ENCODE measurements at places on chromosomes 13 and 19.

- peak; percentile 51 for DNase-seq
Observed at GRCh38 chr19:41597600-41598041, 21.7 kb downstream of the CEACAM21 start.

GRCh38 chr19:55504981-55505380 is 16.7 kb downstream of the SSC5D start:
- DNase-seq, result no peak

DNA sequence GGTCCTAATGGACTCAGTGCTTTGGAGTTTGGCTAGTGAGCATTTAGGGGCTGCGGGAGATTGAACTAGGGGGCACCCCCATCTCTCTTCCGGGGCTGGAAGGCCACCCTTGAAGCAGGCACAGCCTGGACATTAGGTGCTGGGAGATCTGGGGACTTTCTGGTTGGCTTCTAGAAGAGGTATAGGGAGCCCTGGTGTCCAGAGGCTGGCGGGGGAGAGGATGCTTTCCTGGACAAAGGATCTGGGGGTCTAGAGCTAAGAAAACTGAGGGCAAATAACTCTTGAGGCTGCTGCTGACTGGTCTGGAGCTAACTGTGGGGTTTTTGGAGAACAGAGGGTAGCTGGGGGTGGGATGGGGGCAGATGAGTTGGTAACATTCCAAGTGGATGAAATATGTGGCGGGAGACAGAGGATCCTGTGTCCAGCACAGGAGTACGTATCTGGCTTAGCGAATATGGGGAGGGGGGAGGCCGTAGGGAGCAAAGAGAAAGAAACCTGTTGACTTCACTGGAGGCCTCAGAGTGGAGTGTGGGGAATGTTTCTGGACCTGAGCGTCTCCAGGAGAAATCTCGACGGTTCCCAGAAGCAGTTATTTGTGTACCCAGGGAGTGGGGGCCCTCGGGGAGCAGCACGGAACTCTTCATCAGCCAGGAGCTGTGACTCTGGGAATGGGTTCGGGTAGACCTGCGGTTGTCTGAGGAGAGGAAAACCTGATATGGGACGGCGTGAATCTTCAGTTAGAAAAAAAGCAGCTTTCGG is 1.4 kb downstream of the HNRNPUL1 start:
- peak; percentile 28 for DNase-seq

- DNase-seq, result peak; percentile 75
Observed at GRCh38 chr19:44748426-44749254, at the start of gene BCL3. Gene BCL3 (plus strand): TSS chr19:44748708. CDS start chr19:44748791, 83 bp downstream.

DNA sequence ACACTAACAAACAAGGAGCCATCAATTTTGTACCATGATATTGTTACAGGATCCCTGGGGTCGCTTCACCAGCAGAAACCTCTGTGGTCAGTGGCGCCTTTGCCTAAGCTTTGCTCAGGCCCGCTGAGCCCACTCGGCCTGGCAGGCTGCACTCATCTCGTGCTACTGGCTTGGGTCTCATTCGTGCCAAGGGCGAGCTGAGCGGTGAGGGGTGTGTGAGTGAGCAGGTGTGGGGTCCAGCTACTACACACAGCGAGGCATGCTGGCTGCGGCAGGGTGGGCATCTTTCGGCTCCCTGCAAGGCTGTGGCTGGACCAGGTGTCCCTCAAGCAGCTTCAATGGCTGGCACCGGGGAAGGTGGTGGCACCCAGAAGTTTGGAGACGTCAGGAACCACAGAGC is 19.1 kb downstream of the CPB2 start:
- no peak for DNase-seq

DNA sequence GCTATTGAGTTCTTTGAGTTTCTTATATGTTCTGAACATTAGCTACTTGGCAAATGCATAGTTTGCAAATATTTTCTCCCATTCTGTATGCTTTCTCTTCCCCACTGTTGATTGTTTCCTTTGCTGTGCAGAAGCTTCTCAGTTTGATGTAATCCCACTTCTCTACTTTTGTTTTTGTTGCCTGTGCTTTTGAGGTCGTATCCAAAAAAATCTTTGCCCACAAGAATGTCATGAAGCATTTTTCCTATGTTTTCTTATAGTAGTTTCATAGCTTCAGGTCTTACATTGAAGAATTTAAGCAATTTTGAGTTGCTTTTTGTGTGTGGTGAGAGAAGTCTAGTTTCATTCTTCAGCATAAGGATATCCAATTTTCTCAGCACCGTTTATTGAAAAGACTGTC is 536.7 kb upstream of the ARGLU1 start:
- DNase-seq, result no peak

- DNase-seq, result no peak
Observed at GRCh38 chr13:33213024-33213768, 72.4 kb downstream of the STARD13 start.

DNA sequence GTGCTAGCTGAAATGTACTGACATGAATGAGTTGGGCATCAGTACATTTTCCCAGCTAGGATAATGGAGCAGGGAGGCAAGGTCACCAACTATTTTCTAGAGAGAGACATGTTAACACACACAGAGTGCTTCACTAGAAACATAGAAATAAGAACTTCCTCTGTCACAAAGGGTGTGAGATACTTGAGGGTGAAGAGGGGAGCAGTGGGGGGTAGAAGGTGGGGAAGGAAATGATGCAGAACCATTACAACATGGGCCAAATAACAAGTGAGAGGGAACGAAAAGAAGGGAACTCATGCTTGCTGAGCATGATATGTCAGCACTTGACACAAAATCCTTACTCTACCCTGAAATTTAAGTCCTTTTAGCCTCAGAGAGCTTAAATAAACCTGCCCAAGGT is 87.8 kb upstream of the RFC3 start:
- DNase-seq, result no peak

DNA sequence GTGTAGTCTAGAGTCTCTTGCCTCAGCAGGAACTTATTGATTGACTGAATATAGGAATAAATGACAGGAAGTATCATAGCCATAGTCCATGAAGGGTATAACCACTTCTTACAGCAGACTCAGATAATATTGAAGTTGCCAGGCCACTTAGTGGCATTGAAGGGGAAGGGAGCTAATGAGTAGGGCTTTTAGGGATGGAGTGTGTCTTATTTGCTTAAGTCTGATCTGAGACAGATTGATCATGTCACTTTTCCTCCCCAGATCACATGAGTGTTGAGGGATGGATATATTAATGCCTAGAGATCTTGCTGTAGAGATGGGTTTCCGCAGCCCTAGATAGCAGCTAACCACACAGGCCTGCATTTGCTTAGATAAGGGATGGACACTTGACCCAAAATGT is 62.2 kb upstream of the NBEA start:
- no peak for DNase-seq

DNA sequence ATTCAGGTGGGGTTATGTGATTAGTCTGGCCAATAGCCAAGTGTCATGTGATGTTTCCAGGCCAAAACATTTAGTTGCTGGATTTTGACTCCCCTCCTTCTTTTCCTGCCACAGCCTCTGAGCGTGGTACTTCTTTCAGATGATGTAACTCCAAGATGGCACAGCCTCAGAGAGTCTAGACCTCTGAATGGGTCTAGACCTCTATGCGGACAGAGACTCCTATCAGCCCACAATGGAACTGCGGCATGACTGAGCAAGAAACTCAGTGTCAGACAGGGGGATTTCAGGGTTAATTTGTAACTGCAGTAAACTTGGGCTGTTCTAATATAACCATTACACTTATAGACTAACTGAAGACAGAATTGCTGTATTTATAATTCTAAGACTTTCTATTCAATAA is 42.6 kb upstream of the ZDHHC20 start:
- DNase-seq, result no peak

- DNase-seq, result peak; percentile 48
Observed at GRCh38 chr13:94712812-94713560, 641 bp upstream of the SOX21 start.

- no peak for DNase-seq
Observed at GRCh38 chr19:51157265-51157664, 15.2 kb downstream of the SIGLEC7 start.

DNA sequence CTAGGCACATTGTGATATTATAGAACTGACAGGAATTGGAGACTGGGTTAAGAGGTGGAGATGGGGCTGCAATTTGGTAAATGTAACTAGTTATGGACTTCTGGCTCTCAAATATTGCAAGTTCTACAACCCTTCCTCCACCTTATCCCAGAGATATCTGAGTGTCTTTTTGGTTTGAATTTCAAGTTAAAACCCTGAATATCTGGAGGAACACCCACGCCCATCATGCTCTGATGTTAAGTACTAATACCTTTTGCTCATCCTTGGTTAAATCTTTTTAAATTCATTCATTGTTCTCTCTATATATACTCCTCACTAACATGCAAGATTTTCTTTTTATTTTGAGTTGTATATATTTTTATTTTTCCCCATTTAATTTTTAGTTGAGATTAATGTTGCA is 28.9 kb downstream of the ITGBL1 start:
- DNase-seq, result no peak

DNA sequence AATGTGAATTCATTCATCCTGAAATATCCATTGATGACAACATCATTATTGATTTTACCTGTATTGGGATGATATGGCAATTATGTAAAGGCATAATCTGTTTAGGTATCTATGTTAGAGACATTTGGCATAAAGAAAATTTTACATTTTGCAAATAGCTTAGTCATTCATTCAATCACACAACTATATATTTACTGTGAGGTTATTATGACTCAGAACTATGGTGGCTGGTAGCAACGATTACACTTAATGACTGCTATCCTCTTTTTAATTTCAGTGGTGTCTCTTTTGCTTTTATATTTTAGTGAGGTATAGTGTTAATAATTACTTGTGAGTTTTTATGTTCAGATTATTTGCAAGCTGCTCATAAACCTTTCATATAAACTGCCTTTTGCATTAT is 955.9 kb downstream of the SLITRK6 start:
- no peak for DNase-seq

DNA sequence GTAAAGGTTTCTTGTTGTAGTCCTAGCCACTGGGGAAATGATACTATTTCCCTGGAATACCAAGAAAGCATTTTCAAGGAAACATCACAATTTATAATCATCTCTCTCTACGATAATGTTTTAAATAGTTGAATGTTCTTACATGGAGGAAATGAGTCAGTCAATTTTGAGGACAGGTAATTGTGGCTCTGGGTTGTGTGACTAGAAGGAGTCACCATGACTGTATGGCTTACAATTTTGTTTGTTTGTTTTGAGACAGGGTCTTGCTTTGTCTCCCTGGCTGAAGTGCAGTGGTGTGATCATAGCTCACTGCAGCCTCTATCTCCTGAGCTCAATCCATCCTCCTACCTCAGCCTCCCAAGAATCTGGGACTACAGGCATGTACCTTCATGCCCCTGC is 47.4 kb downstream of the COG3 start:
- no peak for DNase-seq

- DNase-seq, result no peak
Observed at GRCh38 chr13:85266331-85266730, 532.9 kb downstream of the SLITRK6 start.

- DNase-seq, result no peak
Observed at GRCh38 chr13:93118081-93118615, 108.5 kb upstream of the GPC6 start.

- no peak for DNase-seq
Observed at GRCh38 chr13:69912630-69913029, 195.0 kb upstream of the ATXN8OS start.

GRCh38 chr13:106753251-106753650 is 185.3 kb upstream of the ARGLU1 start:
- DNase-seq, result no peak

DNA sequence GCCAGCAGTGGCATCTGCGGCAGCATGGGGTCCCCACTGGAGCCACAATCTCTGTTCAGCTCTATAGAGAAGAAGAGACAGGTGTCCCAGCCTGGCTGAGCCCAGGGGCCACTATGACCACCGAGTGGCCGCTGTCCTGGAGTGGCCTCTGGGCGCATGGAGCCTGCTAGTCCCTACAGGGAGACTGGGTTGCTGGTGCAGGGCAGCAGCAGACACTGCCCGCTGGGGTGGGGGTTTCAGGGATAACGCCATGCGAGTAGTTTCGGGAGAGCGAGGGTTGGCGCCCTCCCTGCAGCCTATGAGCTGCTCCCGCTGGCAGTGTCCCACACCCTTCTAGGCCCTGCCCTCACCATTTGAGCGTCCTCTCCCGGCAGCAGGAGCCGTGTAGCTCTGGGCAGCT is 10.9 kb upstream of the TEKTIP1 start:
- no peak for DNase-seq

DNA sequence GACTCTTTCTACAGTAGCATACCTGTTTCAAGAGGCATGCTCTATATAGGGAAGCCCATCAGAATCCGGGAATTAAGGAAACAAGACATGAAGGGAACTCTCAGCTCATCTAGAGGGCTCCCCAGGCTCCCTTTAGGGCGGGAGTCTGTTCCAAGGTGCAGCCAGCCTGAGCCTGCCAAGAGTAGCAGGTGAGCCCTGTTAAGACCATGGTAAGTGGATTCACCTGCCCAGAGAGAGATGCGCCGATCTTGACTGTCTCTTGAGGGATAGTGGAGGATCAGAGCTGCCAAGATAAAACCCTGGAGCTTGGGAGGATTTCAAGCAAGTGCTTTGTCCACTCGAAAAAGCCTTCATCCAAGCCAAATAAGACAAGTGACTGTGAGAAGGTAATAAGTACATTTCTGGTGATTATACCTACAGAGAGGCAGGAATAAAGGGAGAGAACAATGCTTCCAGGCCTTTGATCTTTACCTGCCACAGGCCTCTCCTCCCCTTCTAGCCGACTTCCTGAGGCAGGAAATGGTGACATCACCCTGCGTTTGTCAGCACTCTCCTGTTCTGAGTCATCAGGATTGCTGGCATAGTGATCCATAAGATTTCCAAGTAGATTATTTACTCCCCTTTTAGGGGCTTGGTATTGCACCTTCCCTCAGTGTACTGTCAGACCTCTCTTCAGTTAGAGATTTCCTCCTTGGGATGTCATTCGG is 31.5 kb downstream of the KLF5 start:
- DNase-seq, result no peak

- DNase-seq, result no peak
Observed at GRCh38 chr13:96248103-96248502, 158.2 kb downstream of the HS6ST3 start.

DNA sequence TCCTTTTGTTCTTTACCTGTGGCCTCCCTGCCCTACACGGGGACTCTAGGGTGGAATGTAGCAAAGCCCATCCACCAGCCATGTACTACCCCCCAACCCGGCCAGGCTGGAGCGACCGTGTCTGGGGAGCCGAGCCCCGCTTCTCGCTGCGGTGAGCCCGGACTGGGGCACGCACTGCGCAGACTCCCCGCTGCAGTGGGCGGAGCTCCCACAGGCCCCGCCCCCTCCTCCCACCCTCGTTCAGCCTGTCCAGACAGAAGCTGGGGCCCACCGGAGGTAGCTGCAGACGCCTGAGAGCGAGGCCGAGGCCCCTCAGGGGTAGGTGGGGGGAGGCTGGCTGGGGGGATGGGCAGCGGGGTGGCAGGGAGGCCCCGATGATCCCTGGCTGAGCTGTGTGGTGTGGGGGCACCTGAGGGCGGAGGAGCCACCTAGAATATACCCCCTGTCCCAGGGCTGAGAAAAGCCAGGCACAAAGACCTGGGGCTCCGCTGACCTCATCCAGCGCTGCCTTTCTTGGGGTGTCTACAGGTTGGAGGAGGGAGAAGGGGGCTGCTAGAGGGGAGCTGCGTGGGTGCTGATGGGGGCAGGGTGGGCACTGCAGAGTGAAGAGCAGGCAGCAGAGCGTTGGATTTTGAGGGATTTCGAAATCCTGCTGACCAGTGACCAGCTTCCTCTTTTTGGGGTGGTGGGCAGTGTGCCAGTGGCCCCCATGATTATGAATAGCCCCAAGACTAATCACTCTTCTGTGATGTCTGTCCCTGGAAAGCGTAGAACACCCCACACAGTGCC is 17.3 kb downstream of the PLD3 start:
- DNase-seq, result peak; percentile 94
